Activated CD8-positive, alpha-beta memory T cell treated with anti-CD3 and anti-CD28 coated beads for 1 hour (primary cell): ENCODE measurements at places on chromosomes 12 and 14.
A peak's percentile ranks its signal among the peaks of the same experiment; 100 is the strongest.

GRCh38 chr12:126953365-126953889 lies 1313.5 kb upstream of the TMEM132C start:
- no peak for DNase-seq

- no peak for DNase-seq
Observed at GRCh38 chr12:96047229-96048211, 12.1 kb upstream of the LTA4H start.

DNA sequence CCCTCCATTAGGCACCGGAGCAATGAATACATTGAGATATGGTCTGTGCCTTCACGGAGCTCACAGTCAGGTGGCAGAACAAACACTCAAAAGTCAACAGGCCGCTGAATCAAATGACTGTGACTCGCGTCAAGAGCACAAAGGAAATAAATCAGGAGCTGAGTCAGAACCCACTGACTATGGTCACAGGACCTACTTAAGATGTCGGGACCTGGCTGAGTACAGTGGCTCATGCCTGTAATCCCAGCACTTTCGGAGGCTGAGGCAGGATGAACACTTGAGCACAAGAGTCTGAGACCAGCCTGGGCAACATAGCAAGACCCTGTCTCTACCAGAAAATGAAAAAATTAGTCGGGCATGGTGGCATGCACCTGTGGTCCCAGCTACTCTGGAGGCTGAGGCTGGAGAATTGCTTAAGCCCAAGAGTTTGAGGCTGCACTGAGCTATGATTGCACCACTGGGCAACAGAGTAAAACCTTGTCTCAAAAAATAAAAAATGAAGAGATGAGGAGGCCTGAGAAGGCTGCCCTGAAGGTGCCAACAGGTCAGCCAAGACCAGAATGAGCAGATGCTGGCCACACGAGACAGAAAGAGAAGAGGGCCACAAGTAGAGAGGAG lies 19.9 kb downstream of the TMEM233 start:
- DNase-seq = no peak

GRCh38 chr12:57730336-57731067 lies 8.0 kb downstream of the AGAP2 start:
- DNase-seq = no peak

DNA sequence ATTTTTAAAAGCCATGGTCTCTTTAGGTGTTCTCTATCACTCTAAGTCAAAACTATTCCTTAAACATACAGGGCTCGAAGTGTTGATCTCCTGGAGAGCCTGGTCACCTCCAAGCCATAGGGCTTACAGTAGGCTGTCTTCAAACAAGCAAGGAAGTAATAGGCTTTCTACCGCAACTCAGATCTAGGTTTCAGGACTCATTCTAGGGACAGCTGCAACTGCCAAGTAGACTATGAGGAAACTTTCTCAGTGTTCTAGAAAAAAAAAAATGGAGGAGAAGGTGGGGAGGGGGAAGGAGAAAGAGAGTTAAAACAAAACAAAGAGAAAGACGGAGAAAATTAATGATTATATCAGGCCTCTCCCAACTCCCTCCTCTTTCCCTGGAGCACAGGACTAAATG lies 106.9 kb upstream of the ETV6 start:
- no peak for DNase-seq

DNA sequence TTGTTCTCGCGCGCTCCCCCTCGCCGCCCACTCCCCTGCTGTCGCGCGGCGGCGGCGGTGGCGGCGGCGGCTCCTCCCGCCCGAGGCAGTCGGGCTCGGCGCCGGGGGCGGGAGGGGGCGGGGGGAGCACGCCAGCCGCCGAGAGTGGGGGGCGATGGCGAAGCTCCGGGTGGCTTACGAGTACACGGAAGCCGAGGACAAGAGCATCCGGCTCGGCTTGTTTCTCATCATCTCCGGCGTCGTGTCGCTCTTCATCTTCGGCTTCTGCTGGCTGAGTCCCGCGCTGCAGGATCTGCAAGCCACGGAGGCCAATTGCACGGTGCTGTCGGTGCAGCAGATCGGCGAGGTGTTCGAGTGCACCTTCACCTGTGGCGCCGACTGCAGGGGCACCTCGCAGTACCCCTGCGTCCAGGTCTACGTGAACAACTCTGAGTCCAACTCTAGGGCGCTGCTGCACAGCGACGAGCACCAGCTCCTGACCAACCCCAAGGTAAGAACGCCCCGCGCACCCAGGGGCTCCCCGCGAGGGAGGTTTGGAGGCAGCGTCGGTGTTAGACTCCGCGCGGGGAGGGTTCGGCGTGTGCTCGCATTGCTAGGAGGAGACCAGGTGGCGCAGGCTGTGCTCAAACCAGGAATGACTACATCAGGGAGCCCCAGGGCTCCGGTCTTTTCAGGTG lies 629 bp downstream of the KCNMB4 start:
- DNase-seq = peak; percentile 34

DNA sequence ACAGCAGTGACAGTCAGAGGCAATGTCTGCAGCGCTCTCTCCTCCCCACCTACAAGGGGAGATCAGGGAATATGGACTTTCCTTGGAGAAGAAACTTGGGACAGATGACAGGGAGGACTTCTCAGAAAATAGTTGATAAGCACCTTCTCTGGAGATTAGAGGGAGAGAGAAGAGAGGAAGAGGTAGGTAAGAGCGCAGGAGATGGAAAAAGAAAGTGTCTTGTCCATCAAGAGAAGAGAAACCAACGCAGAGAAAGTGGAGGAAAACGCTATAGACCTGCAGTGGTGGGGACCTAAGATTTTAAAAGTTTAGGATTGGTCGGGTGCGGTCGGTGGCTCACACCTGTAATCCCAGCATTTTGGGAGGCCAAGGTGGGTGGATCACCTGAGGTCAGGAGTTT lies 15.5 kb upstream of the SMUG1 start:
- DNase-seq = no peak

- DNase-seq = no peak
Observed at GRCh38 chr12:47736877-47737676, 11.8 kb upstream of the ENDOU start.

DNA sequence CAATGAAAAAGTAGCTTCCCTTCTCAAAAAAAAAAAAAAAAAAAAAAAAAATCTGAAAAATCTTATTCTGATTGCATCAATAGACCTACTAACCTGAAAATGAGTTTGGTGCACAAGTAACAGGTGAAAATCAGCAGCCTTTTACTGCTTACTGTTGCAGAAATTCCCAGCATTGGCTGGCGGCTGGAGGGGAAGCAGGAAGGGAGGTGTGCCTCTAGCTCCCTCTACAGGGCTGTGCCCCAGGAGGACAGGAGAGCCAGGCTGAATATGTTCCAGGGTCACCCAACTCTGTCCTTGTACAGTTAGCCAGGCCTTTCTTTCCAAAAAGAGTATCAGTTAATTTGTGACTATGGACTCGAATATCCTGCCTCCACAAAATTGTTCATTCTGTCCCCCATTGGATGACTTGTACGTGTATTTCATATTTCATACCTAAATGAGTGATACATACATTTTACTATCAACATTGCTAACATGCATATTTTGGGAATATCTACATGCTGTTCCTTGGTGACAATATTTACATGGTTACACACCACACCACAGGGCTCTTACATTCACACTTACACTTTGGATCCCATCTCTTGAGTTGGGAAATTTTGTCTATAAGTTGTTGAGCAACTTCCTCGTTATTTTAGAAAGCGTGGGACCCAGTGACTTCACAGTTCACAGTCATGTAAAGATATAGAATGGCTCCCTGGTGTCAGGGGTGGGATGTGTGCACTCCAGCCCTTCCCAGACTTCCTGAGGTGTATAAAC lies 124.8 kb downstream of the SAMD4A start:
- no peak for DNase-seq

DNA sequence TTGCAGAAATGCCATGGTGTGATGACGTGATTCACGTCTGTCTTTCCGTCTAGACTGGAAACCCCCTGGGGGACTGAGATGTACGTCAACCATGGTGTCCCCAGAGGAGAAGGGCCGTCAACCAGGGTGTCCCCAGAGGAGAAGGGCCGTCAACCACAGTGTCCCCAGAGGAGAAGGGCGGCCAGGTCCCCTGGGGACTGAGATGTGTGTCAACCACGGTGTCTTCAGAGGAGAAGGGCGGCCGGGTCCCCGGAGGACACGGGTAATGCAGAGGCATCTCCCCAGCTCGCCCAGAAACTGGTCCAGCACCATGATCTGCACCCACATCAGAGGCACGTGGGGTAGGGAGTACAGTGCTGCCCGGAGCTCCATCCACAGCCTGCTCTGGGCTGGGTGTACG lies 30.6 kb upstream of the GALNT9 start:
- DNase-seq = no peak

- DNase-seq = no peak
Observed at GRCh38 chr14:96994999-96995398, 197.8 kb downstream of the VRK1 start.

GRCh38 chr12:45121224-45121623 lies 70.3 kb upstream of the DBX2 start:
- DNase-seq = no peak

DNA sequence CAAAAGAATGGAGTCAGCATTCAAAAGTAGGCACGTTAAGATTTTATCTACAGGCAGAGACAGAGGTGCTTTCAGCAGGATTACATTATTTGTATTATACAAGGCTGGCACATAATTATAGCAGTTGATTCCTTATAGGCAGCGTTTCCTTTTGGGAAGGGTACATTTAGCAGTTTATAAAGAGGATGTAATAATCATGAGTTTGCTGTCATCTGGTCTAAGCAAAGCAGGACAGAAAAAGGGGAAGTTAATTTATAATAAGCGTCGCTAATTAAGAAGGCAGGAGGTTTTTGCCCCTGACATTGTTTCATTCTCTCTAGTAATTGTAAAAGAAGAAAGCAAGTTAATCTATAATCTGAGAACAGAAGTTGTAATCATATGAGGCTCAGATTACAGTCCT lies 259.9 kb upstream of the MDGA2 start:
- DNase-seq = no peak

GRCh38 chr12:23350808-23351207 lies 598.7 kb downstream of the SOX5 start:
- no peak for DNase-seq

- DNase-seq = no peak
Observed at GRCh38 chr12:123829561-123829960, 67.5 kb downstream of the DNAH10 start.

DNA sequence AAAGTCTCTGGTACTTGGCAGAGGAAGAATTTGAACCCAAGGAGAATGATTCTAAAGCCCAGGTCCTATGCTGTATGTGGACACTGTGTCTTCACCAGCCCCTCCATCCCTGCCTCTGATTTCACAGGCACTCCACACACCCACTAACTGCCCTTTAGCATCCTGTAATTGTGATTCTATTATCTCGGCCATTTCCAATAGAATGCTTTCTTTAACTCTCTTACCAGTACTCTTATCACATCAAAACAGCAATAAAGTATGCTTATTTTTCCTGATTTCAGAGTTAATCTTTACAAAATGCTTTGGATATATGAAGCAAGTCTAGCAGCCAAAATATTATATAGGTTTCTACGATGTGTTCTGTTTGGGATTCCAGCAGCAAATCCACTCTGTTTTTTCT lies 37.9 kb upstream of the BTG1 start:
- DNase-seq = no peak

- DNase-seq = no peak
Observed at GRCh38 chr14:22429546-22430294, 159.3 kb downstream of the DAD1 start.

DNA sequence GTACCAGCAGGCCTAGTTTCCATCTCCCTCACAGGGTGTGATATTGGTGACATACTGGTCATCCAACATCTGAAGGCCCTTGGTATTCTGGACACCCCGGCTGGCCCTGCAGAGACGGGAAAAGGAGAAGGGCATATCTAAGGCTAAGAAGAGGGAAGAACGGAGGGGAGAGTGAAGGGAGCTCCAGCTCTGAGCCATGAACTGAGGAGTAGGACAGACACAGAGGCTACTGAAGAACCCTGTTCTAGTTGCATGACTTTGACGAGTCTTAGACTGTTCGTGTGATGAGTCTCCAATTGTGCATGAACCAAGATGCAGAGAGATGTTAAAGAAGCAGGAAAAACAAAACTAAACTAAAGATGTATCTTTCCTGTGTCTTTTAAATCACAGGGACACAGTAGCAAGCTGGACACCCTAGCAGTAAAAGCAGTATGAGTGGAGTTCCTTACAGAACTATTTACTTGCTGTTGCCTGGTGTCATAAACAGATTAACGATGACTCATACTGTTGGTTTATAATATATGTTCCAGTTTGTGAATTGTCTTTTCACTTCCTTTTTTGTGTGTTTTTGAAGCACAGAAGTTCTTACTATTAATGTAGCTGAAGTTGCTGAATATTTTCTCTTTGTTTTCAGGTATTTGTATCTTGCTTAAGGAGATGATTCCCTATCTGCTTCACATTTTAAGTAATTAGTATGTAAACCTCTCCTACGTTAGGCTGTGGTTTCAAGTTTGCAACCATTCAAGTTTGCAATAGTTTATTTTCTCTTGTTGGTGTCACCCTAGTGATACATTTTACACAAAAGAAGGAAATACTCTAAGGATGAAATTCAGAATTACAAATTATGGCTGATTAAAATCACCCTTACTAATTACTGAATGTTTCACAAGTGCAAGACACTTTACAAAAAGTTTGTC lies 15.7 kb downstream of the FAR2 start:
- no peak for DNase-seq

GRCh38 chr12:120759591-120760348 lies 34.1 kb downstream of the ACADS start:
- no peak for DNase-seq

DNA sequence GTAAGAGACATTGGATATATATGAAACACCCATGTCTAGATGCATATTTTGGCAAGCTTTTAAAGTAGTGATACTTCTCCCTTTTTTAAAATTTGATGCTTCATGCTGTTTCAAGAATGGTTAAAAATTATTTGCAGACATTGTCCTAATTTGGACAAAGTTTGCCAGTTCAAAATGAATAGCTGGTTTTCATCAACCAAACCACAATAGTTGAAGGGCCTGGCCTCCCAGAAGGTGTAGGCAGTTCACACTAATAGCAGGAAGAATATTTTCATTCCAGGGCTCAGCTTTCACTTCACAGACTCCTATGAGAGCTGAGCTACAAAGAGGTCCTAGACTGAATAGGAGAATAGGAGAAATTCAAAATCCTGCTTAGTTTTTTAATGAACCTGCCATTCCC lies 78.7 kb downstream of the STXBP6 start:
- no peak for DNase-seq

GRCh38 chr14:99734406-99735051 lies 50.4 kb downstream of the CYP46A1 start:
- DNase-seq = no peak
